Breast epithelium (tissue), 4 donors: ENCODE measurements at places on chromosomes 5 and 9.

GRCh38 chr5:171538681-171539080, 119.2 kb downstream of the FGF18 start:
- DNase-seq, result no peak

- no peak for DNase-seq
Measured at GRCh38 chr5:78593465-78593864, 55.1 kb downstream of the LHFPL2 start.

DNA sequence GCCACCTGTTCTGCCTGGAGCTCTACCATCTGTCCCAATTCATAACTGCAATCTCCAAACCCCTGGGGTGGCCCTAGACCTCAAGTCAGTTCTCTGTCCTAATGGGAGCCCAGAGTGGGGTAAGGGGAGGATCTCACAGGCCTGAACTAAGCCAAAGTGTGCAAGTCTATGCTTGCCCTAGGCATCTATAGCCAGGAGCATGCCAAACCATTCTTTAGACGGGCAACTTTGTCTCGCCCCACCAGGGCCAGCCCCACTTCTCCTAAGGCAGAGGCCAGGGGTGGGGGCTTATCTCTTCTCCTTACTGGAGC, 3.3 kb downstream of the ACSL6 start:
- DNase-seq, result no peak

DNA sequence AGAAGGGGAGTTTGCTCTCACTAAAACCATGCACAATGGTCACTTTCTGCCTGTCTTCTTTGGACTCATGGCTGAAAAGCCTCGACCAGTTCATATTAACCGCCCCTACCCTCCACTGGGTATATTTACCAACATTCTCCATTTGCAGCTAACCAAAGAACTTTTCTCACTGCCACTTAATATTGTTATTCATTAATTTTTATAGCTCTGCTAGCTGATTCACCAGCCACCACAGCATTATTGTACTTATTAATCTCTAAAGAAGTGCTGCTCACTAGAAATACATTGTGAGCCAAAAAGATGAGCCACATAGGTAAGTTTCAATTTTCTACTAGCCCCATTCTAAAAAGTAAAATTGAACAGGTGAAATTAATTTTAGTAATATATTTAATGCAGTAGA, 33.4 kb upstream of the SMIM32 start:
- DNase-seq, result no peak

DNA sequence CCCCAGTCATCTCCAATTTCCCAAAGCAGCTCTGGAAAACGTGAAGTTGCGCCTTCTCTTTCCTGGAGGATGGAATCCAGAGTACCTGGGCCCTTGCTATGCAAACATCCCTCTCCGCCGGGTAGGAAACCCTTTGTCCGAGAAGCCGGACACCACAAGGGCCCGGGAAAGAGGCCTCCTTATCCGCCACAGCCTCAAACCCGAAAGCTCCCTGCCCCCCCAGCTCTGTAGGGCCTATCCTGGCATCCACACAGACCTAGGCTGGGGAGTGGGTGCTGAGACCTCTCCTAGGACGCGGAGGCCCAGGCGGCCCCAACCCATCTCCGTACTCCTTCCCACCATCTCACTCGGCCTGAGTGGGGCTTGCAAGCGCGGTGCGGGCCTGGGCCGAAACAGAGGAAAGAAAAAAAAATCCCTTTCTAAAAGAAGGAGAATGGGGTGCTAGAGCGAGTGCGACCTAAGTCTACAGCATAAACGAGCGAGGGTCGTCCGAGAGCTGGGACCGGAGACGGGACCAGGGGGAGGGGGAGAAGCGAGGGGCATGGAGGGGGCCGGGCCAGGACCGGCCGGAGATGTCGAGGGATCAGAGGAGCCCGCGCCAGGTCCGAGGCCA, 624 bp downstream of the FBXW11 start:
- no peak for DNase-seq

DNA sequence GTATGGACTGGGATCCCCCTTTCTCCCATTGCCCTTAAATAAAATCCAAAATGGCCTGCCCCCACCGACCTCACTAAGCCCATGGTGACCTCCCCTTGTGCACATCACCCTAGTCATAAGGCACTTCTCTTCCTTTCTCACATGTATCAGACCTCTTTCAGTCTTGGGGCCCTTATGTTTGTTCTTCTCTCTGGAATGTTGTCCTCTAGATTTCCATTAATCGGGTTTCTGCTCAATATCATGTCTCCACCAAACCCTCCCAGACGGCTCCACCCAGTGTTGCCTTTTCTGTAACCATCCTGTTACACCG, 196.3 kb downstream of the ERCC6L2 start:
- DNase-seq, result no peak
